ENCODE measurements at places on chromosomes 6 and 20.

GRCh38 chr6:70164556-70164955 lies 138.3 kb downstream of the COL9A1 start:
- DNase-seq: no peak

- no peak for DNase-seq
Measured at GRCh38 chr6:156889469-156889868, 112.3 kb downstream of the ARID1B start.

- peak; percentile 37 for DNase-seq
Measured at GRCh38 chr6:46011188-46012085, 4.2 kb downstream of the CLIC5 start.

- no peak for DNase-seq
Measured at GRCh38 chr20:33399924-33400323, 1.4 kb downstream of the CDK5RAP1 start.

GRCh38 chr6:7701212-7701834 lies 24.6 kb upstream of the BMP6 start:
- DNase-seq: no peak

- no peak for DNase-seq
Measured at GRCh38 chr20:22373164-22373895, 211.0 kb downstream of the FOXA2 start.

- no peak for DNase-seq
Measured at GRCh38 chr6:4883298-4883697, 107.1 kb downstream of the CDYL start.

- DNase-seq: no peak
Measured at GRCh38 chr6:163814494-163815364, 400.2 kb downstream of the QKI start.

DNA sequence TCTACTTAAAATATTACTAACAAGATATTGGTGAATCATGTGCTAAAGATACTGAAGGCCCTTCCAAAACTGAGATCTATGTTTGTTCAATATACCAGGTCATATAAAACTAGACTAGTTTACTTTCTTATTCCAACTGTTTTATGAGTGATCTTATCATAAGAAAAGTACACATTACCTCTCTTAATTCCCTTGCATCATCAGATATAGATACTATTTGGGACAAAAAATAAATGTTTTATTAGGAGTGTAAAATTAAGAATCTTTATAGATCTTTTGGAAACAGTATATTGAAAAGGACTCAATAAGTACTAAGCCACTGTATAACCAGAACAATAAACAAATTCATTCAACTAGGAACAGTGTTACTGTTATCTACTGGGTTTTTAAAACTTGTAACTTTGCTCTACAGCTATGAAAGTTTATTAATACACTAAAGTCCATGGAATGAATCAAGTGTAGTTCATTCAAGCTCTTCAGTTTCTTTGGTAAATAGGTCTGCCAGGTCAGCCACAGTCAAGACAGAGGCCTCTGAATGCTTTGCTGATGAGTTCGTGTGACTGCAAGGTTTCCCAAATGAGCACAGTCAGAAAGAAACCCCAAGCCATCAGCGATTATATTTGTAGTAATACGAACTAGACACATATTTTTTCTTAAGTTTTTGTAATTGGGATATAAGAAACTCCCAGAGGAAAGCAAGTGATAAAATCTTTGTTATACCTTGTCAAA lies 71.8 kb upstream of the FBXO30 start:
- no peak for DNase-seq

- DNase-seq: no peak
Measured at GRCh38 chr6:7732228-7732627, 6.3 kb downstream of the BMP6 start.

DNA sequence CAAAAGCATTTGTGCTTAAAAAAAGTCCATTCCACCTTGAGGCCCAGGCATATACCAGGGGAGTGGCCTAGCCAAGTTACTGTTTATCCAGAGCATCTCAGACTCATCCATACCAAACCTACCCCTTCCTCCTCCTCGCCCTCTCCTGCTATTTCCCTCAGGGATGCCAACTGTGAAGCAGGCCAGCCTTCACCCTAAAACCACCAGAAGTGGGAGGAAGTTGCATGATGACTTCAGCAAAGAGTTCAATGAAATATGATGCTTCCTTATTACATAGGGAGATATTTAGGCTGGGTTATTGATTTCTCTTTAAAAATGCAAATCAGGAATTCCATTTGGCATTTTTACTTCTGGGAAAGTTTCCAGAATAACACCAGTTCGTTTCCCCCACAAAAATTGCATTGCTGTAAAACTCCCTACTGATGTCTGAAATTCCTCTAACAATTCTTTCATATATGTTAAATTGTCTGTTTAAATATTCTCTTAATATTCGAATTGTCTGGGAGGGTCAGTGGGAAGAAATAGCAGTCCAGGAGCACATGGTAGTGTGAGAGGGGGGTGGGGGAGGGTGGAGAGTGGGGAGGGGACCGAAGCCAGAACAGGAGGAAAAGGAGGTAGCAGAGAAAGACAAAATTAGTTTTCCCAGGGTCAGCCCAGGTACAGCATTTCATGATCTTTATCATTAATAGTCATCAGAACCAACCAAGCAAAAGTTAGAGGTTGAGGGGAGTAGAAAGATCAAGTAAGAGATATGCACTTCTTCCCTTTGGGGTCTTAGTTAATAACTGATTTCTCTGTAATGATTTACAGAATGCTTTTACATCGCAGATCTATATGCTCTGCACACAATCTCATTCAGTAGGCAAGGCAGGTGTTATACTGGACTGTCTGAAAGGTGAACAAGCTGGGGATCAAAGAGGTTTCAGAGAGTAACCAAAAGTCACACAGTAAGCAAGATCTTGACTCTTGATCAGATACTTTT lies 1.7 kb upstream of the TCP11 start:
- DNase-seq: no peak

- no peak for DNase-seq
Measured at GRCh38 chr6:98653179-98653578, 181.2 kb upstream of the POU3F2 start.

- DNase-seq: no peak
Measured at GRCh38 chr6:43359381-43359780, 10.1 kb downstream of the ZNF318 start.

- DNase-seq: no peak
Measured at GRCh38 chr20:50983321-50983720, 24.7 kb downstream of the MOCS3 start.

DNA sequence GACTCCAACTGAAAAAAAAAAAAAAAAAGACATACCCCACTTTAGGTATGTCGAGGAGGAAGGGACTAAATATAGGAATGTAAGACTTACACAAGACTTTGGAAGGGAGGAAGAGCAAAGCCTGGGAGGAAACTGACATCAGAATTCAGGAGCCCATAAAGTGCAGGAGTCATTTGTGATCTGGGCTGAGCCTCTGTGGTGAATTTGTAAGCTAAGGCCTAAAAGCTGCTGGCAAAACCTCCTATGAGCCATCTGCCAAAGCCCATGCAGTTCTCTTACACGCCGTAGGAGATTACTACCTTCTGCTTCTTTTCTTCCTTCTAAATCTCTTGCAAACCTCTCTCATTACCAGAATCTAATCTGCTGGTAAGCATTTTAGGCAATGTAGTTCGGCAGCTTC lies 52.0 kb upstream of the THEMIS start:
- no peak for DNase-seq

GRCh38 chr6:13101409-13101808 lies 226.9 kb downstream of the TBC1D7 start:
- no peak for DNase-seq

DNA sequence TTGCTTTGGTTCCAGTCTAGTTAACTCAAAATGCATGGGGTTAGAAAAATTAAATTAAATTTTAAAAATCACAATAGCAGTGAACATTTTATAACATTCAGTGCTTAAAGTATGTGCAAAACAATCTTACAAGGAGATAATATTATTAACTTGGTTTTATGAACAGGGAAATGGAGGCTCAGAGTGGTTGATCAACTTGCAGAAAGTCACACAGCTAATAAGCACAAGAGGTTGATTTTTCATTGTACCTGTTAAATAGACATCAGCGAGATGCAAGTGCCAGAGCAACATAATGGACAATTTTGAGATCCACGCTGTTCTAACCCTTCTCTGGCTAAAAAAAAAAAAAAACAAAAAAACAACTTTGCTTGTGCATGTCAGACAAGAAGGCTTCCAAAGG lies 219.8 kb downstream of the TSHZ2 start:
- DNase-seq: no peak

- DNase-seq: no peak
Measured at GRCh38 chr6:107230448-107230847, 115.1 kb upstream of the BEND3 start.

DNA sequence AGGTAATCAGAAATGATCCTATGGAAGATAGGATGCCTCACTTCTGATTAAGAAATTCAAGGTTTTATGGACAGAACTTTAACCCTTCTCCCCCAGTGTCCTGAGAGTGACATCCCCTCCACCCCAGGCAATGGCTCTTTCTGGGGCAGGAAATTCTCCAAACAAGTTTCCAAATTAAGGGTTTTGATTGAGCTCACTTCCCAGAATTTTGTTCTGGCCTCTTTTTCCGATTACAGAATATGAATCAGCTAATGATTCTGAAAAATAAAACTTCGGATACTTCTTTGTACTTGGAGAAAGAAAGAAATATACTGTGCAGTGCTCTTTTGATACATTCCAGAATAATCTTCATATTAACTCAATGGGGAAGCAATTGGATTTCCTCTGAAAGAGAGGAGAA lies 32.8 kb upstream of the TASP1 start:
- no peak for DNase-seq

DNA sequence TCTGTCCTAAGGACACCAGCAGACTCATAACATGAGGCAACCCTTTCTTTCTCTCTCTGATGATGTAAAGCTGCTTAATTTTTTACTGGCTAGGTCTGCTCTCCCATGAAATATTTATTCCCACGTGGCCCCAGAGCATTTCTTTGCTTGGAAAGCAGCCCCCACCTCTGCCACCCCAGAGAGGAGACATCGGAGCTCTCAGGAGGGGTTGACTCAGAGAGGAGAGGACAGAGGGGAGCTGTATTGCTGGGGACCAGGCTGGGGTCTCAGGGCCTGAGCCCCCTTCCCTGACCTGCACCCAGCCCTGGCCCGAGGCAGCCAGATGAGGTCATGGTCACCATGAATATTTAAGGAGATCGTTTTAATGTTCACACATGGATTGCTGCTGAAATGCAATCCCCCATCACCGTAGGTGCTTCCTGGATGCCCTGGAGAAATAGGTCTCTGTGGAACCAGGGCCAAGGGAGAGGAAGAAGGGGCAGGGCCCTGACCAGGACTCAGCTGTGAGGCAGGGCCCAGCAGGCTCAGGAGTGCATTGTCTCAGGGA lies 117.5 kb downstream of the DLL1 start:
- no peak for DNase-seq

- no peak for DNase-seq
Measured at GRCh38 chr6:7175462-7175861, 67.7 kb downstream of the RREB1 start.

DNA sequence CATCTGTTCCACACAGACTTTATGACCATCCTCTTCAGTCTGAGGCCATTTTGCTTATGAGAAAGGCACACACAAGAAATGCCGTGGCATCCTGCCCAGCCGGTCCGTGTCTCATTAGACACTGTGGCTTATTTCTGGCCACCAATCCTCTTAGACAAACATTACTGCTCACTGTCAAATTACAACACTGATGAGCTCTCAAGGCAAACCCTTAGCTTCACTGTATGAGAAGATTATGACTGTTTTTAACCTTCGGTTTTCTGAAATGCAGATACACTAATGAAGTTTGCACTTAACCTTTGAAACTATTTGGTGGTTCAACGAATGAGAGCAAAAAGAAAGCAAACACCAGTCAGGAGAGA lies 50.5 kb upstream of the DST start:
- no peak for DNase-seq

DNA sequence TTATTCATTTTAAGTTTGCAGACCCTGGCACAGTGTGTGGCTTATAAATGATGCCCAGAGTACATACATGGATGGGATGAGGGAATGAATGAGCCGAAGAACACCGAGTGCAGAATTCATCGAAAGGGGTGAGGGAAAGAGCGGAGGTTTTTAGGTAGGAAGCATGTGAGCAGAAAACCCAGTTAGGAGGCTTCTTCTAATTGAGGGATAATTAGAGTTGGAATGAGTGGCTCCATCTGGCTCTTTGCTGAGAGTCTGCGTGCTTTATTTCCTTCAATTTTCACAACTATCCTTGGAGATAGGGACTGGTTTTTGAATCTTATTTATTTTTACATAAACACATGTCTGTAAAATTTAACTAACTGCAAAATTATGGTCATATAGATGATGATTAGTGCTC lies 150.7 kb downstream of the DOK5 start:
- DNase-seq: no peak

DNA sequence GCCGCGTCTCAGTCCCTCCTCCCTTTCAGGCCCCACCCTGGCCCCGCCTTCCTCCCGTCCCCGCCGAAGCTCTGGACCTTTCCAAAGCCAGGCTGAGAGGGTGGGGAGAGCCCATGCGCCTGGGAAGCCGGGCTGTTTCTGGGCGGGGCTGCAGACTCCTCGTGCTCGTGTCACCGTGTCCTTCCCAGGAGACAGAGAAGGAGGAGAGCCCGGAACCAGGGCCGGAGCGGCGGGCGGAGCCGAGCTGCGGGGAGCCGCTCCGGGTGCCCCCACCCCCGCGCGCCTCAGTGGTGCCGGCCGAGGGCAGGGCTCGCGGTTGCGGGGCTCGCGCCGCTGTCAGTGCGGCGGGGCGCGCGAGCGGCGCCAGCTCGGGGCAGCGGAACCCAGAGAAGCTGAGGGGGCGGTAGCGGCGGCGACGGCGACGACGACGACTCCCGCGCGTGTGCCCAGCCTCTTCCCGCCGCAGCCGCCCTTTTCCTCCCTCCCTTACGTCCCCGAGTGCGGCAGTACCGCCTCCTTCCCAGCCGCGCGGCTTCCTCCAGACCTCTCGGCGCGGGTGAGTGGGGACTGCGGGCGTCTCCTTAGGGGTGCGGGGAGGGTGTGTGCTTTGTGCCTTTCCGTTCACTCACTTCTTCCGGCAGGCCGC lies at the start of gene RALY:
RALY (plus strand) TSS at position 336 of the 646 bp plus-strand sequence. CDS start 78,164 bp downstream, outside the sequence.
- peak; percentile 89 for DNase-seq

- DNase-seq: no peak
Measured at GRCh38 chr20:33701629-33702450, 15.7 kb upstream of the E2F1 start.

- DNase-seq: no peak
Measured at GRCh38 chr6:55578537-55579363, at the start of gene HMGCLL1. HMGCLL1 (minus strand) TSS chr6:55579192; CDS start chr6:55579055, 137 bp downstream.

DNA sequence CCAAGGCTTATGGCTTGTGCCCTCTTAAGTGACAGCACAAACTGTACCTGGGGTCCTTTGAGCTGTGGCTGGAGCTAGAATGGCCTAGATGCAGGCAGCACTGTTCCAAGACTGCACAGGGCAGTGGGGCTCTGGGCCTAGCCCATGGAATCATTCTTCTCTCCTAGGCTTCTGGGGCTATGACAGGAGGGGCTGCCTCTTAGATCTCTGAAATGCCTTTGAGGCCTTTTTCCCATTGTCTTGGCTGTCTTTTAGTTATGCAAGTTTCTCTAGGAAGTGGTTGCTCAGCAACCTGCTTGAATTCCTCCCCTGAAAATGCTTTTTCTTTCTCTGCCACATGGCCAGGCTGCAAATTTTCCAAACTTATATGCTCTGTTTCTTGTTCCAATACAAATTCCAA lies 183.4 kb downstream of the WDR27 start:
- DNase-seq: no peak

GRCh38 chr6:168368066-168368820 lies 48.7 kb upstream of the DACT2 start:
- no peak for DNase-seq

GRCh38 chr6:46816626-46817025 lies 23.4 kb downstream of the MEP1A start:
- DNase-seq: no peak

- no peak for DNase-seq
Measured at GRCh38 chr6:17999425-17999824, 12.0 kb upstream of the KIF13A start.
